SJSA1 (cell line): ENCODE measurements at places on chromosomes 13 and 19. TPM values are rescaled to one million over a fixed set of nuclear protein-coding genes. Genes with fewer than 3 reads are reported as not detected.

The ZNF763 gene
- 0.18 TPM in 1 of 2 replicates, not detected in the other for total RNA-seq

The PTPRS gene
- 52.5 and 66.6 TPM in 2 replicates for total RNA-seq

GRCh38 chr19:2476451-2477140 lies 669 bp downstream of the GADD45B start:
- H3K4me3 ChIP-seq = peak overlapping the region; percentile 75
- no peaks in the 10 kb centered on the region for H3K27me3 ChIP-seq
- peaks cover 34% of the 10 kb centered on the region for H3K4me1 ChIP-seq
- peak; percentile 86 for DNase-seq
- H3K36me3 ChIP-seq = peaks cover 32% of the 10 kb centered on the region

The SLITRK1 gene
- not detected in 2 replicates for total RNA-seq

DNA sequence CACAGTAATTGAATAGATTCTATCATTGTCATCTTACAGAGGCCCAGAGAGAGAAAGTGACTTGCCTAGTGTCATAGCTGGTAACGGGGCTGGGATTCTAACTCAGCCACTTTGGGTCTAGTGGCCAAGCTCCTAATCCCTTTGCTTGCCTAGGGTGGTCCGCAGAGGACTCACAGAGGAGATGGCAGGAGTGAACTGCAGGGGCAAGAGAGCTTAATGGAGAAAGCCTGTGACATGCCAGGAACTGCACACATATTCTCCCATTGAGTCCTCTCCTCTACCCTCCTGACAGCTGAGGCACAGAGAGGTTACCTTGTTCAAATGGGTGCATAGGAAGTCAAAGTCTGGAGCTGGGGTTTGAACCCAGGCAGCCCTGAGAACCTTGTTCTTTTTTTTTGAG lies 2.7 kb downstream of the LSR start:
- H3K4me1 ChIP-seq = no peaks in the 10 kb centered on the region
- H3K36me3 ChIP-seq = no peaks in the 10 kb centered on the region
- no peak overlapping the region for H3K27ac ChIP-seq
- H3K4me3 ChIP-seq = no peak overlapping the region
- no peak for DNase-seq

DNA sequence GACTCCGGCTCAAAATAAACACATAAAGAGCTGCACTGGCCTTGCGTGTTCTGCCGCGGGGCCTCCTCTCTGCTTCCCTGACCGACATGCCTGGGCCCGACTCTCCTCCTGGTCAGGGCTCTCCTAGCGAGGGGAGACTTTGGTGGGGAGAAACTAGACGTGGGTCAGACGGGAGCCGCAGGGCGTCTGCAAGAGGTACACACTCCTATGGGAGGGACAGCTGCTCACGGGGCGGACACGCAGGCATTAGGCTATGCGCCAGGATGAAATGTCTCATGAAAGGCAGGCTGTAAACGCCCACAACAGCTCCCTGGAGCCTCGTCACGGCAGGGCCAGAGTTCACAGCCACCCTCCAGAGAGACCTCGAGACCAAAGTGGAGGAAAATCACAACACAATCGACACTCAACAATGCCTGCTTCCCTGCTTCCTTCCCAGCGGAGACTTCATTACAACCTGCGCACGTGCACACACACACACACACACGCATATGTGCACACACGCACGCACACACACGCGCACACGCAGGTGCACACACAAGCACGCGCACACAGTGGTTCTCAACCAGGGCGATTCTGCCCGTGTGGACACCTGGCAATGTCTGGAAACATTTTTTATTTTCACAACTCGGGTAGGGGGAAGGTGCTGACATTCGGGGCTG lies 5.8 kb downstream of the SLC39A3 start:
- H3K27me3 ChIP-seq = peaks cover 1% of the 10 kb centered on the region; the same call in 1 of the 2 replicates
- H3K27ac ChIP-seq = no peak overlapping the region
- no peak overlapping the region for H3K4me3 ChIP-seq
- DNase-seq = peak; percentile 41
- H3K36me3 ChIP-seq = peaks cover 33% of the 10 kb centered on the region
- 0 out of 2 replicates have a peak, but pooled peaks cover under 1% of the 10 kb centered on the region for H3K4me1 ChIP-seq

- H3K36me3 ChIP-seq = no peaks in the 10 kb centered on the region
- no peaks in the 10 kb centered on the region for H3K27me3 ChIP-seq
- H3K4me1 ChIP-seq = peaks cover 16% of the 10 kb centered on the region
- H3K27ac ChIP-seq = no peak overlapping the region
- H3K4me3 ChIP-seq = no peak overlapping the region
These were observed 193.9 kb downstream of the KCTD12 start for GRCh38 chr13:76692346-76692745.

- no peak overlapping the region for H3K4me3 ChIP-seq
- H3K36me3 ChIP-seq = no peaks in the 10 kb centered on the region
- H3K27ac ChIP-seq = no peak overlapping the region
- H3K4me1 ChIP-seq = no peaks in the 10 kb centered on the region
These were observed 21.7 kb upstream of the MAB21L1 start for GRCh38 chr13:35498231-35498630.

DNA sequence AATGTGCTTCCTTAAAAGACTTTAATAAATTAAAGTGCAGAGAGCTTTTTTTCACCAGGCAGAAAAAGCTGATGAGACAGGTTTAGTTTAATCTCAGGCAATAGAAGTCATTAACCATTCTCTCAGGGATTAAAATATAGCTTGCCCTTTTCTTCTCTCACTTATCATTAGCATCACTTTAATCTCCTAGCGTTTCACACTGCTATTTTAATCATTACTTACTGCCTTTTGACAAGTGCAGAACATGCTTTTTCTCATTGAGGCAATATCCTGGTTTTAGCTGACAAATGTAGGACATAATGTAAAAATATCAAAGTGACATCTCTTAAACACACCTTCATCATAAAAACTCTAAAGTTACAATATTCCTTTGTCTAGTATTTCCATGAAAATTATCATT lies 94.6 kb downstream of the DACH1 start:
- H3K27ac ChIP-seq = no peak overlapping the region
- no peaks in the 10 kb centered on the region for H3K36me3 ChIP-seq
- no peaks in the 10 kb centered on the region for H3K4me1 ChIP-seq
- no peak for DNase-seq
- no peak overlapping the region for H3K4me3 ChIP-seq

The ZFR2 gene
- total RNA-seq = not detected in 2 replicates

- no peak overlapping the region for H3K27ac ChIP-seq
- H3K27me3 ChIP-seq = peaks cover 6% of the 10 kb centered on the region
- no peak for DNase-seq
These were observed 499 bp upstream of the KLK13 start for GRCh38 chr19:51065221-51065960.
